Chondrocyte (in vitro differentiated cells): ENCODE measurements at places on chromosomes 1 and 21. TPM values are rescaled to one million over a fixed set of nuclear protein-coding genes. Genes with fewer than 3 reads are reported as not detected.

The CHML gene
- 12.8 to 14.0 TPM (median 13.3 TPM) in 3 replicates for total RNA-seq

The FABP3 gene
- total RNA-seq, result 51.8 to 83.8 TPM (median 81.4 TPM) in 3 replicates

The TSTD1 gene
- total RNA-seq, result 0.70 TPM in 1 of 3 replicates, not detected in the others

The AMPD1 gene
- total RNA-seq, result not detected in 3 replicates

The TCHHL1 gene
- total RNA-seq, result not detected in 3 replicates

The KLHL20 gene
- 28.5 to 34.1 TPM (median 29.2 TPM) in 3 replicates for total RNA-seq

The NUAK2 gene
- total RNA-seq, result 1.7 to 3.3 TPM (median 3.3 TPM) in 3 replicates

The SIM2 gene
- 0.59 to 1.3 TPM (median 0.60 TPM) in 3 replicates for total RNA-seq

GRCh38 chr1:60895701-60896100 is 186.7 kb upstream of the NFIA start:
- DNase-seq, result no peak

GRCh38 chr21:27129215-27129614 is 162.3 kb upstream of the ADAMTS5 start:
- DNase-seq, result no peak

GRCh38 chr1:176033474-176033873 is 173.6 kb downstream of the COP1 start:
- DNase-seq, result no peak

DNA sequence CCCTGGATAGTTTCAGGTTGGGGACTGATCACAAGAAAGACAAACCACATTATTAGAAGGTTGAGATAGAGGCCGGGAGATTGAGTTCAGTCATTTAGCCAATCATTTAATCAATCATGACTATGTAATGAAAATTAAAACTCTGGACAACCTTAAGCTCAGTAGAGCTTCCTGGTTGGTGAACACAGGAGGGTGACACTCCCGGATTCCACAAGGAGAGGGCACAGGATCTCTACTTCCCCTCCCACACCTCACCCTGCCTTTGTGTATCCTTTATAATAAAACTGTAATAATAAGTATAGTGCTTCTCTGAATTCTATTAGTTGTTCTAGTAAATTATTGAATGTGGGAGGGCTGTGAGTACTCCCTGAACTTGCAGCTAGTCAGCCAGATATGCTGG is 150.1 kb downstream of the PIK3R3 start:
- DNase-seq, result no peak

GRCh38 chr1:3519301-3519885 is 64.9 kb downstream of the ARHGEF16 start:
- no peak for DNase-seq

DNA sequence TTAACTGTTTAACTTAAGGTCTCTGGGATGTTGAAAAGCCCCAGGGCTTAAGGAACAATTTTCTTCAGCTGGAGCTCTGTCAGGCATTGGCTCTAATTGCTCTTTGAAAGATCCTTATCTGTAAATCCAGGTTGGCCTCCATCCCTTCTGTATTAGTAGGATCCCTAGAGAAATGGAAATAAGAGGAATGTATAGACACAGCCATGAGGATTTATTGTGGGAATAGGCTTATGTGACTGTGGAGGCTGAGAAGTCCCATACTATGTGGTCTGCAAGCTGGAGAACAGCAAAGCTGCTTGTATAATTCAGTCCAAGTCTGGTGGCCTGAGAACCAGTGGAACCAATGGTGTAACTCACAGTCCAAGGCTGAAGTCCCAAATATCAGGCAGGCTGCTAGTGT is 47.6 kb upstream of the VAV3 start:
- DNase-seq, result no peak

DNA sequence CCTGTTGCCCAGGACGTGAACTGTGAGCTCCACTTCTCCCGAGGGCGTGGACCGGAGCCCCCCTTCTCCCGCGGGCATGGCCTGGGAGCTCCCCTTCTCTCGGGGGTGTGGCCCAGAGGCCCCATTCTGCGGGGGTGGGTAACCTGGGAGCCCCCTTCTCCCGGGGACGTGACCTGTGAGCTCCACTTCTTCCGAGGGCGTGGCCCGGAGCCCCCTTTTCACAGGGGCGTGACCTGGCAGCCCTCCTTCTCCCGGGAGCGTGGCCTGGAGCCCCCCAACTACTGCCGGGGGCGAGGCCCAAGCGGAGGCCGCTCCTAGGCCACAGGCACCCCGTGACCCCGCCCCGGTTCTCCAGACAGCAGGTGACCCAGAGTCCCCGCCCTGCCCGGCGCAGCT is 320 bp downstream of the C1orf174 start:
- no peak for DNase-seq

- DNase-seq, result no peak
Measured at GRCh38 chr1:88549536-88549935, 134.5 kb upstream of the PKN2 start.

DNA sequence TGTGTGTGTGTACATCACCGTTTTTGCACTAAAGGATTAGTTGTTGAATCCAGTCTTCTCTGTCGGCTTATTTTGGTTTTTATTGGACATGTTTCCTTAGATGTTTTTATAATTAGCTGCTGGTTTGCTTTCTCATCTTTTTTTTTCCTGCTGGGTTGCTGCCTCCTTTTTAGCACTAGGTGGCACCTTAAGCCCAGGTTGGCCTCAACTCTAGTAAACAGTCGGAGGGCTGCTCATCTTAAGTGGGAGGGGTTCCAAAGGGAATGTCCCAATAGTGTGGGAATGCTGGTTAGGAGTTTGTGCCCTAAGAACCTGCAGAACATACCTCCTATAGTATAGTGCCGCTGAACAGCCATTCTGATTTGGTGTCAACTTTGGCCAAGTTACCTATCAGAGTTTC is 570.1 kb upstream of the CXADR start:
- no peak for DNase-seq

GRCh38 chr1:96487971-96488370 is 233.6 kb upstream of the PTBP2 start:
- DNase-seq, result no peak
